Thymus (tissue), 14 donors: ENCODE measurements at places on chromosomes 11 and 22. TPM values are rescaled to one million over a fixed set of nuclear protein-coding genes. Genes with fewer than 3 reads are reported as not detected.

DNA sequence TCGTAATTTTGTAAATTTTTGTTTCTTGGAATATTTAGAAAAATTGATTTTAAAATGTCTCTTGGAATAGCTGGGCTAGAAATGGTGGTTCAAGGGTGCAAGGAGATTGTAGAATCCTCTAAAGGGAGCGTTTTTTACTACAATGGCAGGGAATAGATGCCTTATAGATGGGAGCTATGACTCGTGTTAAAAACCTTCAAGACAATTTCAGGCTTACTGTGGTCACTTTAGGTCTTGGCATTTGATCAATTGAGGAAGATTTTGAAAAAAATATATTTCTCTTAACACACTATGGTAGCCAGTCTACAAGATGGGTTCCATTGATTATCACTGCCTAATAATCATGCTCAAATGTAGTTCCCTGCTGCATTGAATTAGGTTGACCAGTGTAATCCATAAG, 25.0 kb downstream of the METTL15 start:
- no peaks in the 10 kb centered on the region for H3K36me3 ChIP-seq
- no peak overlapping the region for H3K27ac ChIP-seq
- no peaks in the 10 kb centered on the region for H3K4me1 ChIP-seq
- no peaks in the 10 kb centered on the region for H3K27me3 ChIP-seq

GRCh38 chr11:29781268-29781667, 235.6 kb downstream of the KCNA4 start:
- no peak overlapping the region for H3K27ac ChIP-seq
- no peaks in the 10 kb centered on the region for H3K36me3 ChIP-seq
- DNase-seq: no peak
- no peak overlapping the region for H3K4me3 ChIP-seq

- peak within 1 kb of the TSS; percentile 98 for H3K4me3 ChIP-seq
- no peaks in the 10 kb centered on the region for H3K27me3 ChIP-seq
- H3K36me3 ChIP-seq: peaks cover 17% of the 10 kb centered on the region
- peaks cover 4% of the 10 kb centered on the region for H3K4me1 ChIP-seq
- DNase-seq: peak; percentile 65
These were observed at the start of gene TBRG1 for GRCh38 chr11:124622531-124623451. Gene TBRG1 (plus strand): TSS chr11:124622864. CDS start chr11:124623084, 220 bp downstream.

The CASP12 gene
- total RNA-seq: 0.05 TPM

DNA sequence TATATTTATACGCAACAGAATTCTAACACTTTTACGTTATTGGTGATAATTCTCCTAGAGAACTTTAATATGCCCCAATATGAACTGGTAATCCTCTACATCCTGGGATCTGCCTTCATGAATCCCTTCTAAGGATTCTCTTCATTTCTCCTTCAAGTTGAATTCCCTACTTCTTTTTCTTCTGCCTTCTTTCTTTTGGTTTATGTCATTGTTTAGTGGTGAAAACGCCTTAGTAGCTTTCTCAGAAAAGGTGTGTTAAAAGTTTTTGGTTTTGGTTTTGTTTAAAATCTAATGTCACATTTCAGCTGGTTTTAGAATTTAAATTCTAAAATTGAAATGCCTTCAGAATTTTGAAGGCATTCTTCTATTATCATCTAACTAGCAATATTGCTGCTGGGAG, 17.7 kb upstream of the RTL6 start:
- H3K4me1 ChIP-seq: no peaks in the 10 kb centered on the region
- H3K27ac ChIP-seq: no peak overlapping the region
- no peaks in the 10 kb centered on the region for H3K27me3 ChIP-seq
- no peaks in the 10 kb centered on the region for H3K36me3 ChIP-seq
- DNase-seq: no peak
